ENCODE measurements at places on chromosomes 11 and 22. TPM values are rescaled to one million over a fixed set of nuclear protein-coding genes. Genes with fewer than 3 reads are reported as not detected.

DNA sequence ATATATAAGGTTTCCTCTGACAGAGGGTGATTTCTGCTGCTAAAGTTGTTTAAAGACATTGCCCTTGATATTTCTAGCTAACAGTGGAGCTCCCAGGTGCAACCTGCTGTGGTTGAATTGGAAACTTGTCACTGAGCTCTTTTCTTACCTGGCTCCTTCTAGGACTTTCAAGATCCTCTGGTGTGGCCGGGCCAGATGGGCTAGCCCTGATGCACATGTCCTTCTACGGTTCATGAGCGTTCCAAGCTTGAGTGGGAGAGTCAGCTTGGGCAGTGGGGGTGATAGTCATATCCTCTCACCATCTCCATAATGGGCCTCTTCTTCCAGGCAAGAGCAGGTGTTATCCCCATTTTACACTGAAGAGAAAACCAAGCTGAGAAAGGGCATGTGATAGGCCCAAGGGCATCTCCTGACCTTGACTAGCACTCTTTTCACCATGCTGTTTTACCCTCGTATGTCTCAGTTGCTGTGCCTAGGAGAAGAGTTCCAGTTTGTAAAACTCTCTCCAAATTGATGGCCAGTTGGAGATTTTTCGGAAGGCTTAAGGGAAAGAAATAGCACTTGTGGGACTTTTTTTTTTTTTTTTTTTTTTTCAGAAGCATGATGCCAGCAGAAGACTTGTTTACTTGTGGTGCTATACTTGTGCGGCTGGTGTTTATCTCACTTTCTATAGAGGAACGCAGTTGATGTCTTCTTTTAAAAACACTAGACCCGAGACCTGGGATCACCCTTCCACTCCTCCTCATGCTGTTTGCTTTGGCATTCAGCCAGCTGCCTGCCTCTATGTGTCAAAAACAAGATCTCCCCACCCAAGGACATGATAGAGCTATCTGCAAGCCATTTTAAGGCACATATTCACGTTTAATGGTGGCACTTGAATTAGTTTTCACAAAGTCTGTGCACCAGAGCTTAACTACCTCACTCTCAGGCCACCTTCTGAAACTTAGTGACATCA lies 32.6 kb downstream of the TEAD1 start:
- peak; percentile 76 for DNase-seq

- DNase-seq = no peak
Observed at GRCh38 chr22:38704654-38705234, 1.0 kb upstream of the GTPBP1 start.

MRGPRX4 gene
- total RNA-seq = not detected

DNA sequence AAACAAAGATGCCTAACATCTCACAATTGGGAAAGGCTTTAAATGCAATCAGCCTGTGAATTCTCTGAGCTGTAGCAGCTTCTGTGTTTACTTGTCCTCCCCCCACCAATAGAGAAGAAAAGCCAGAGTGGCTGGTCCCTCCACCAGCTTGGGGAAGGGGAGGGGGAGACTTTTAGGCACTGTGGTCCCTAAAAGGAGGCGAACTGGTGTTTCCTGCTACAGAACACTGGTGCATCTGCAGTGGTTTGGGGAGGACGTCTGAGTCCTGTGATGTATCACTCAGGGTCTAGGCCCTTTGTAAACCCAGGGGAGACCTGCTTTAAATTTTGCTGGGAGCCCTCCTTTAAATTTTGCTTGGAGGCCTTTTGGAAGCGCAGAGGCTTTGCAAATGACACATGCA lies 16.9 kb downstream of the TNRC6B start:
- no peak for DNase-seq

DNA sequence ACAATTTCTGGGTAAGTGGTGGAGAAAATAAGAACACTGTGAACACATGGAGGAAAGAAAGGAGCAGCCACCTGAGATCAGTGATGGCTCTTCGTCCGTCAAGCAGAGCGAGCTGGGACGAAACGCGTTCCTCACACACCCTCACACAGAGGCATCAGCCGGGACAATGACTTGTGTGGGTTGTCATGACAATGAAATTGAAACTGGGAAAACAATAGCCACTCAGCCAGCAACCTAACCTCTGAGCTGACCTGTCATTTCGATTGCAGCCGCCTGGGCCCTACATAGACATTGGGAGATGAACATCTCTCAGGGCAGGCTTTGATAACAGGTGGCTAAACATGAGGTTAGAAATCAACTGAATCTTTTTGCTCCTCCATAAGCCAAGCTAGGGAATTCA lies 51.3 kb downstream of the TRIM29 start:
- DNase-seq = no peak

DNA sequence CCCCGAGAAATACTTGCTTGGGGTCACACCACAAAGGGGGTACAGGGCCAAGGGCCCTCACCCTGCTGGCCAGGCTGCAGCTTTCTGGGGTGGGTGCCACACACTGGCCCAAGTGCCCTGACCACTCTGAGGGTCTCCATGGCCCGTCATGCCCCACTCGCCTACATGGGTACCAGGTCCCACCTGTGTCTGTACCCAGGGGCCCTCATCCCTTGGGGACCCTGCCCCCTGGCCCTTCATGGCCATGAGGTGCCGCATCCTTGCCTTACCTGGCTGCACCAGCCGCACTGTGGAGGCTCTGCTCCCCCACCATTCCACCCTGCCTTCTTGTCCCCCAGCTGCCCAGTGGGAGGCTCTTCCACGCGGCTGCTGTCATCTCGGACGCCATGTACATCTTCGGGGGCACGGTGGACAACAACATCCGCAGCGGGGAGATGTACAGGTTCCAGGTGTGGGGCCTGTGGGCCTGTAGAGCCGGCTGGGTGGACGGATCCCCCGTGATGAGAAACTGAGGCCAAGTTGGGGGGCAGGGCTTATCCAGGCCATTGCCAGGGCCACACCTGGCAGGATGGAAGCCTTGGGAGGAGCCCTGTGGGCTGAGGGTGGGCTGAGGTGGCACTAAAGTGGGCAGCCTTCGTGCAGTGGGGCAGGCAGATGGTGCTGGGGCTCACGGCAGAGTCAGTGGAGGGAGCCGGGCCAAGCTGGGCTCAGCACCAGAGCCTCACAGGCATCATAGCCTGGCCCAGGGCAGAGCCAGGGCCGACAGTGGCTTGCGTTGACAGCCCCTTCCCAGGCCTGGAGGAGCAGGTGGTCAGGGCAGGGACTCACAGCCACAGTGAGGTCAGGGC lies 9.2 kb downstream of the THAP7 start:
- DNase-seq = no peak

GRCh38 chr11:102251423-102251822 lies 65.9 kb upstream of the BIRC3 start:
- no peak for DNase-seq

GAB4 gene
- not detected for total RNA-seq

DNA sequence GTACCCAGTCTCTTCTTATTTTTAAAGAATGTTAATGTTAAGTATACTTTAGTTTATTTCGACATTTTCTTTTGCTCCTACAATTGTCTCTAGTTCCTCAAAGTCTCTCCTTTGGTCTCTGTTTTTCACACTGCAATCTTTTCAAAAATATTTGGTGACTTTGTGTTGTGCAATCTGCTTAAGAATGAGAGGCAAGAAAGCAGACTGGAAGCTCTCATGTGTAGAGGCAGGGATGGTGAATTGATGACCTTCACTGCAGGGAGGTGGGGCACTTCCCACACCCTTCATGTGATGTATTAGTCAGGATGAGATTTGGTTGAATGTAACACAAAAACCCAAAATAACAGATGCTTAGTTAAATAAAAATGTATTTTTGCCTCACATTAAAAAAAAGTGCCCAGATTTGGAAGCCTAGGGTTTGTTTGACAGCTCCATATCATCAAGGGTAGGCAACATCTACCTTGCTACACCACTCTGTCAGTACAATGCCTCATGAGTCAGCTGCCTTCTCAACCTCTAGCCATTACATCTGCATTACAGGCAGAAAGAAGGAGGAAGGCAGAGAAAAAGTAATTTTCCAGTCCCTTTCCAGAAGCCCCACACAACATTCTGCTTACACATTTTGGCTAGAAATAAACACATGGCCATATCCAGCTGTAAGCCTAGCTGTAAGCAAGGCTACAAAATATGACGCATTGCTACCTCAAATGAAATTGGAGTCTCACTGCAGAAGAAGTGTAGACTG lies 3.8 kb upstream of the MMP27 start:
- no peak for DNase-seq

- DNase-seq = no peak
Observed at GRCh38 chr11:61912991-61913698, 4.2 kb downstream of the RAB3IL1 start.

MMP20 gene
- total RNA-seq = not detected

CATSPERZ gene
- 0.32 TPM for total RNA-seq

PKDREJ gene
- 0.13 TPM for total RNA-seq

DNA sequence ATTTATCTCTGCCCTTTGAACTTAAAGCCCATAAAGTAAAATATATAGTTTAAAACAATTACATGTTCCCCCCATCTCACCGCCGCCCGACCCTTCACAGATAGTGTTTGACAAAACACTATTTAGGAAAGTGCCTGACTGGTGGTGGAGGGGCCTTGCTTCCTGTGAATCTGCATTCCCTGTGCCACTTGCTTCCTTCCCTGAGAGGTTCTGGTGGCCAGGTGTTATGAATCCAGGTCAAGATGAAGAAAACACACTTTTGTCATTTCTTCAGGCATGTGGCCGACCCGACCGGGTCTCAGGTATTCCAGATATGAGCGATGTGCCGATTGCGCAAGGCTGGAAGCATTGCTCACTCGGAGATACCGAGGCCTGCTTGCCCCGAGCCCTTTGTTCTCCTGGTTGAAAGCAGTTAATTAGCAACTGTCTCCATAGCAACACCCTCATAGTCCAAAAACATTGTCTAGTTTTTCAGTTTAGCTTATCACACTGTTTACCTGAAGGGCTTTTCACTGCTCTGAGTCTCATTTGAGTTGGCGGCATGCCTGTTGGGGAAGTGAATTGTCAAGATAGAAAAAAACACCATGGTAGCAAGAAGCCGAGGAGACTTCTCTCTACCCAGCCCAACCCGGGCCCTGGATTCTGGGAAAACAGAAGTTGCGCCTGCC lies 128.3 kb downstream of the TEAD1 start:
- peak; percentile 71 for DNase-seq

Measured in left cardiac atrium (tissue), 4 donors.